GM12878 (cell line): ENCODE measurements at places on chromosomes 6 and 20. TPM values are rescaled to one million over a fixed set of nuclear protein-coding genes. Genes with fewer than 3 reads are reported as not detected.

DNA sequence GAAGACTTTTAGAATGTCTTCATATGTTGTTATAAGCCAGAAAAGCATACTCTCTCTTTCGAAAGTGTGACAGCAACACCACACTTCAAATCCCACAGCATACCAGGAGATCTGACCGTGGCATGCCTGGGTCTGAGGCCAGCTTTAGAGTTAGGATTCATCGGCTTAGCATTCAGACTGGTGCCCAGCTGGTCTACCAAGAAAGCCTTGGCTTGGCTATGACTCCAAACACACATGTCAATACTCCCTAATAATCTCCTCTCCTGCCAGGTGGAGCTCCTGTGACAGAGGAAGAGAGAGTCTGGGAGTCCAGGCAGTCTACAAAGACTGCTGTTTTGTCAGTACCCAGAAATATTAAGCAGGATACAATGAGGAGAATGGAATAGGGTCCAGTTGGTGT, 77.1 kb upstream of the MAN1A1 start:
- no peaks in the 10 kb centered on the region for H3K36me3 ChIP-seq
- no peak overlapping the region for H3K4me3 ChIP-seq
- DNase-seq = no peak
- no peaks in the 10 kb centered on the region for H3K4me1 ChIP-seq

GRCh38 chr6:127204281-127204680, 62.4 kb upstream of the RNF146 start:
- no peaks in the 10 kb centered on the region for H3K36me3 ChIP-seq
- no peaks in the 10 kb centered on the region for H3K27me3 ChIP-seq
- H3K27ac ChIP-seq = no peak overlapping the region
- no peak for DNase-seq
- no peak overlapping the region for H3K4me3 ChIP-seq

GRCh38 chr6:91094341-91094740, 507.5 kb upstream of the MAP3K7 start:
- DNase-seq = no peak
- no peak overlapping the region for H3K4me3 ChIP-seq
- no peaks in the 10 kb centered on the region for H3K36me3 ChIP-seq
- H3K27me3 ChIP-seq = no peaks in the 10 kb centered on the region
- H3K4me1 ChIP-seq = no peaks in the 10 kb centered on the region

GRCh38 chr6:42038163-42038562, 12.2 kb upstream of the TAF8 start:
- H3K36me3 ChIP-seq = no peaks in the 10 kb centered on the region
- no peak overlapping the region for H3K4me3 ChIP-seq
- H3K27ac ChIP-seq = no peak overlapping the region
- peaks cover 13% of the 10 kb centered on the region for H3K4me1 ChIP-seq
- H3K27me3 ChIP-seq = no peaks in the 10 kb centered on the region

GRCh38 chr6:126539022-126539421, 199.1 kb downstream of the CENPW start:
- no peak overlapping the region for H3K4me3 ChIP-seq
- no peaks in the 10 kb centered on the region for H3K27me3 ChIP-seq
- DNase-seq = no peak
- H3K4me1 ChIP-seq = no peaks in the 10 kb centered on the region

DNA sequence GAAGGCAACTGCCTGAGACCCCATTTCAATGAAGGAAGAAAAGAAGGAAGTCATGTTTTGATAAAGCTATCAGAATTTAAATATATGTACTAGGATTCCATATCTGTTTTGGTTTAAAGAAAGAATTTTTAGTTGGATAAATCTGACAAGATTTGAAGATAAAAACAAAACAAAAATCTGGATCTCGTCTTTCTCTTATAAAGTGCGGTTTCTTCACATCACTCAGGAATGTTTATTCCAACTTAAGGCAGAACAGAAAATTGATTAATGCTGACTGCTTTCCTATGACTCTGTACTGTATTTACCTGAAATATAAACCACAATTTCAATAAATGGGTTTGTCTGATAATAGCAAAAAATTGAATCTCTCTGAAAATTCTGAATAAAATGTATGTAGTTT, 439.7 kb downstream of the RFPL4B start:
- H3K4me1 ChIP-seq = no peaks in the 10 kb centered on the region
- H3K36me3 ChIP-seq = no peaks in the 10 kb centered on the region
- DNase-seq = no peak
- H3K27ac ChIP-seq = no peak overlapping the region
- no peaks in the 10 kb centered on the region for H3K27me3 ChIP-seq
- no peak overlapping the region for H3K4me3 ChIP-seq

GRCh38 chr6:11009353-11009752, 34.8 kb downstream of the ELOVL2 start:
- no peaks in the 10 kb centered on the region for H3K27me3 ChIP-seq
- H3K4me1 ChIP-seq = peaks cover 11% of the 10 kb centered on the region
- no peak overlapping the region for H3K27ac ChIP-seq
- DNase-seq = no peak
- no peaks in the 10 kb centered on the region for H3K36me3 ChIP-seq

- peaks cover 9% of the 10 kb centered on the region for H3K4me1 ChIP-seq
- H3K36me3 ChIP-seq = no peaks in the 10 kb centered on the region
- DNase-seq = peak; percentile 9
- H3K4me3 ChIP-seq = no peak overlapping the region
- H3K27me3 ChIP-seq = no peaks in the 10 kb centered on the region
Measured at GRCh38 chr6:163813979-163814493, 399.5 kb downstream of the QKI start.

GRCh38 chr6:24031496-24031895, 94.5 kb upstream of the NRSN1 start:
- H3K27me3 ChIP-seq = no peaks in the 10 kb centered on the region
- H3K4me3 ChIP-seq = no peak overlapping the region
- no peak for DNase-seq
- H3K36me3 ChIP-seq = no peaks in the 10 kb centered on the region
- H3K27ac ChIP-seq = no peak overlapping the region
- no peaks in the 10 kb centered on the region for H3K4me1 ChIP-seq

DNA sequence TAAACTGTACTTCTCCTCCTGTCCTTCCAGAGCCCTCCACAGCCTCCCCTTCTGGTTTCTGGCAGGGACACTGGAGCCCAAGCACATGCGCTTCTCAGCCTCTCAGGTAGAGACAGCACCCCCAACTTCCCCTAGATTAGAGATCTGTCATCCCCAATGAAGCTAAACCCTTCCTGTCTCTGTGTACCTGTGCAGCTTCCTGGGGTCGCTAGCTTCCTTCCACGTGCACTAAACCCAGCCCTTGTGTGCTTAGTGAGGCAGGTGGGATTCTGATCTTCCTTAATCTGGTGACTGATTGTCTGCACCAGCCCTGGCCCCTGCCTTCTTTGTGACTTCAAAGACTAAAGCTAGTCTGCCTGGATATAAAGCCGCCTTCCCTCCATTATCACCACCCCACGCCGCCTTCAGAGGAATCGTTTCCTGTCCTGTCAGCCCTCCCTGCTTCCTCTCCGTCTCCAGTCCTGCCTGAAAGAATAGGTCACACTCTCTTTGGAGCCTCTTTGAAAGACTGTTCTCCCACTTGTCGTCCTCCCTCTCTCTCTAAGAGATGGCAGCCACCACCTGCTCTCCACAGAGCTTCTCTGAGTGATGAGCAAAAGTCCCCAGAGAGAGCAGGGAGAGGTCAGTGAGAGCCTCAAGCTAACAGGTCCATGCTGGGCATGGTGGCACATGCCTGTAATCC, 27.5 kb downstream of the CAPN11 start:
- no peak overlapping the region for H3K27ac ChIP-seq
- H3K4me1 ChIP-seq = peaks cover 9% of the 10 kb centered on the region; the same call in 1 of the 2 replicates
- no peaks in the 10 kb centered on the region for H3K27me3 ChIP-seq

DNA sequence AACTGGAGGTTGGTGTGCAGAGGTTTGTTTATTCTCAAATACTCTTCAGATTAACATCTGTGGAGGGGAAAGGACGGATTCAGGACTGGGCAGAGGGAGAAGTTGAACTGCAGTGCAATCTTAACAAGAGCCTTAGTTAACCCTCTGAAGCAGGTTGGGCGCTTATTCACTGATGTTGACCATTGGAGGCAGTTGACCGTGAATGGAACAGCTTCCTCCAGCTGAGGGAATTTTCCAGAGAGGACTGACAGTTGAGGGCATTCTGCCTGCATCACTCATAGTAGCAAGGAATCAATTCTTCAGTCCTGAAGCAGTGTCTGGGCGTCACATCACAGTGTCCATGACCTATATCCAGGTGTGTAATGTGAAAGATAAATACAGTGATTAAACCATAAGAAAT, 80.9 kb downstream of the PLCB4 start:
- no peaks in the 10 kb centered on the region for H3K36me3 ChIP-seq
- H3K27ac ChIP-seq = no peak overlapping the region
- no peaks in the 10 kb centered on the region for H3K27me3 ChIP-seq

GRCh38 chr6:163284151-163284550, 130.4 kb upstream of the QKI start:
- DNase-seq = no peak
- H3K27me3 ChIP-seq = no peaks in the 10 kb centered on the region
- H3K4me3 ChIP-seq = no peak overlapping the region
- H3K4me1 ChIP-seq = no peaks in the 10 kb centered on the region

GRCh38 chr20:10079964-10080363, 45.2 kb downstream of the ANKEF1 start:
- H3K4me3 ChIP-seq = no peak overlapping the region
- H3K36me3 ChIP-seq = no peaks in the 10 kb centered on the region
- no peak overlapping the region for H3K27ac ChIP-seq
- no peaks in the 10 kb centered on the region for H3K4me1 ChIP-seq

Gene NOX3
- total RNA-seq = not detected in 2 replicates

Gene FOXS1
- not detected in 2 replicates for total RNA-seq

Gene UBD
- total RNA-seq = 23.4 and 24.6 TPM in 2 replicates

Gene PLG
- 0.88 and 1.2 TPM in 2 replicates for total RNA-seq

Gene CAGE1
- total RNA-seq = 0.08 and 0.21 TPM in 2 replicates

Gene SLA2
- 1.7 and 2.1 TPM in 2 replicates for total RNA-seq

Gene SIRPB1
- total RNA-seq = 18.9 and 20.1 TPM in 2 replicates

Gene FHL5
- not detected in 2 replicates for total RNA-seq

Gene TSPO2
- not detected in 2 replicates for total RNA-seq

Gene SNRNP48
- 7.6 and 10.5 TPM in 2 replicates for total RNA-seq

Gene CDC5L
- 17.3 and 18.0 TPM in 2 replicates for total RNA-seq

Gene TP53TG5
- total RNA-seq = not detected in 2 replicates
